LHCN-M2 (cell line): ENCODE measurements at places on chromosomes 13 and 19. TPM values are rescaled to one million over a fixed set of nuclear protein-coding genes. Genes with fewer than 3 reads are reported as not detected.

DNA sequence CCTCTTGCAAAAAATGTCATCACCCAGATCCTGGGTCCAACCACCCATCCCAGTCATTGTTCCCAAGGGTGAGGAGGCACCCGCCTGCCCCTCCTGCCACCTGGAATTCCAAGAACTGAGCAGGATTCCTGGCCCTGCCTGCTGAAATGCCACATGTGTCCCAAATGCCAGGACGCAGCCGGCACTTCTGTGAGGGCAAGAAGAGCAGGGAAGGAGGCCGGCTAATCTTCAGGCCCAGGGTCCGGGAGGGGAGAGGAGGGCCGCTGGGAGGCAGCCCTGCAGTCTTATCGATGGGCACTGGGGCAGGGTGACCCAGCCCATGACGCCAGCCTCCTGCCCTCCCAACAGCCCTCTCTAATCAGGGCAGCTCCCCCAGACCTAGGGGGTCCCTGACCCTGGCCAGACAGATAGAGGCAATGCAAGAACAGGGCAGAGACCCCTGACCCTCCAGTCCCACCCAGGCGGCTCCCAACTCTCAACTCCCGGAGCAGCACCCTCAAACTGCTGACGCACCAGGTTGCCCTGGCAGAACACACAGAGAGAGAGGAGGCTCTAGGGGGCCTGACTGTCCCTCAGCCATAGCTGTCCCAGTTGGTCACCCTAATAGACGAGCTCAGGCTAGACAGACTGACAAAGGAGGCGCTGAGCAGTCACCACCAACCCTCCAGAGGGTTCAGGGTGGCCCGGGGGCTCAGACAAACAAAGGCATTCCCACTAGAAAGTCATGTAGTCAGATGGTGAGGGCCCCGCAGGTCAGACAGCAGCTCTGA, 1.5 kb downstream of the MFSD12 start:
- no peak for DNase-seq

GRCh38 chr13:46868091-46868490, 28.8 kb downstream of the HTR2A start:
- DNase-seq = no peak

DNA sequence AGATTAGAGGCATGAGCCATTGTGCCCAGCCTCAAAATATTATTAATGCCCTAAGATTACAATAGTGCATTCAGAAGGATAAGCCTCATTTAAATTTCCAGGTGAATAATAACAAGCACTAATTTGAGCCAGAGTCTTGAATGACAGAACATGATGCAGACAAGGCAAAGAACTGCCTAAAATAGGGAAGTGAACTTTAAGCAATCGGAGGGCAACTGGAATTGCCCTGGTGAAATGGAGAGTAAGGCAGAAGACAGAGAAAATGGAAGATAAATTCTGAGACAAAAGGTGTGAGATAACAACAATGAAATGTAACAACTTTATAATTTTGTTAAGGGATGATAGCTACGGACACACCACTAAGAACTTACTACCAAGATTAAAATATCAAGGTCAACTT, 199.9 kb downstream of the DIAPH3 start:
- DNase-seq = no peak

DNA sequence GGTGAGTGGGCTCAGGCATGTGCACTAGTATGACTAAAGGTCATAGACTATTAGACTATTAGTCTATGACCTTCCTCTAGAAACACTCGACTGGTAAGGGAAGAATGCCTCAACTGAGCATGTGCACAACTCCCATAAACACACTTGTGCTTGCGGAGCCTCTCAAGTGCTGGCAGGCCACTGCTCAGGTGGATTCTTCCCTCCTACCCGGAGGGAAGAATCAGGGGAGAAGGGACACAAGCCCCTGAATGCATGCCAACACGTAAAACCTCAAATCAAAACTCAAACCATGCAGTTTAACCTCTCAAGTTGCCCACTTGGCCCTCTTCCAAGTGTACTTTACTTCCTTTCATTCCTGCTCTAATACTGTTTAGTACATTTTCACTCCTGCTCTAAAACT, 287.6 kb upstream of the SGCG start:
- no peak for DNase-seq

GRCh38 chr13:99484473-99484872, 16.8 kb upstream of the TM9SF2 start:
- DNase-seq = peak; percentile 69

DLL3 gene
- 2.4 and 2.6 TPM in 2 replicates for total RNA-seq

DACH1 gene
- total RNA-seq = not detected in 2 replicates

- DNase-seq = no peak
Observed at GRCh38 chr19:50803633-50804419, 13.6 kb downstream of the ACP4 start.

DNA sequence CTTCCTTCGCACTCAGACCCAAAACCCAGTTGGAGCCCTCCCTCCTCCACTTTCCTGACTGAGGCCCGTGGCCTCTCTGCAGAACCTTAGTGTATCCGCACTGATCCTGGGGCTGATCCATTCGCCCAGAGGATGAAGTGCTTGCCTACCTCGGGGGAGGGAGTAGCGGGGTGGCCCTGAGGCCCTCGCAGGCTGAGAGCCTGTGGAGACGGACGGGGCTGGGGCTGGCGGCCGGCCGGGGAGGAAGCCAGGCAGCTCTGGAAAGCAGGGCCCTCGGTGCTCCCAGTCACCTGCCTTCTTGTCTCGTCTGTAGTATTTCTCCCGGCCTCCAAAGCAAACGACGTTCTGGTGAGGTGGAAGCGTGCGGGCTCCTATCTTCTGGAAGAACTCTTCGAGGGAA, 1.3 kb downstream of the PROZ start:
- DNase-seq = no peak

- peak; percentile 14 for DNase-seq
Observed at GRCh38 chr19:29211562-29212355, 1.2 kb downstream of the UQCRFS1 start.

GRCh38 chr19:39544226-39544903, 4.4 kb upstream of the EID2 start:
- peak; percentile 28 for DNase-seq

C19orf12 gene
- total RNA-seq = 36.0 and 41.7 TPM in 2 replicates

- DNase-seq = no peak
Observed at GRCh38 chr19:810883-811489, 10.8 kb downstream of the PLPPR3 start.

DNA sequence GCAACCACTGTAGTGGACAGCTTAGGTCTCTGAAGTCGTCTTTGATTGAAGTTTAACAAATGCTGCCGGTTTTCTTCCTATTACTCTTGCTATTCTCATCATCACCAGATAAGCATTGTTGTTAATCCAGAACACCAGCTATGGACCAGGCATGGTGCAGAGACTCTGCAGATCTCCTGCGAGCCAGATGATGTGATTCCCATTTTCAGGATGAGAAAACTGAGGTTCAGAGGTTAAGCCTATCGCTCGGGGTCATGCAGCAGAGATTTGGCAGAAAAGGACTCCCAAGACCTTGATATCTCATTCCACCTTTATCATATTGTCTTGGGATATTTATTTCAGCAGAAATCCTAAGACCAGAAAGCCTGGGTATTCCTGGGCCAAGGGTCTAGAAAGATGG, 16.5 kb upstream of the CABP5 start:
- DNase-seq = no peak

DNA sequence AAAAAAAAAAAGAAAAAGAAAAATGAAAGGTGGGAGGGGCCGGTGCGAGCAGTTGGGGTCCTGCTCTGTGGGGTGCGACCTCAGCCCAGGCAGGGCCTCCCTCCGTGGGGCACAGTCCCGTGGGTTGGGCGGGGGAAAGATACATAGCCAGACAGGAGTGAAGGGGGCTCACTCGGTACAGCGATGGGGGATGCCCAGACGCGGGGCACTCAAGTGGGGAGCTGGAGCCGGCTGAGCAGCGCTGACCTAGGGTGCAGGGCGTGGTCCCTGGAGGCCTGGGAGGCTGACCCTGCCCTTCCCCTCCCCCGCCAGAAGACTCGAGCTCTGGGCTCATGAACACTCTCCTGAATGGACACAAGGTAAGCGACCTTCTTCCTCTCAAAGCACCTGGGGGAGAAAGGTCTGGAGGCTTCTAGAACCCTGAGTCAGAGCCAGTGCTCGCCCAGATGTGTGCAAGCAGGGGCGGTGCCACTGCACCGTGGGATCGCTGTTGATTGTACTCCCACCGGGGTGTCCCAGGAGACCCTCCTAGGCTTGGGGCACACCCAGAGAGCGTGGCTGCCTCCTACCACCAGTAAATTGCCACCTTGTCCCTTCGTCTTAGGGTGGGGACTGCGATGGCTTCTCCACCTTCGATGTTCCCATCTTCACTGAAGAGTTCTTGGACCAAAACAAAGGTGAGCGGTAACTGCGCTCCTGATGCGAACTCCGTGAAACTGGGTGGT, 3.4 kb downstream of the HMG20B start:
- DNase-seq = no peak

DNA sequence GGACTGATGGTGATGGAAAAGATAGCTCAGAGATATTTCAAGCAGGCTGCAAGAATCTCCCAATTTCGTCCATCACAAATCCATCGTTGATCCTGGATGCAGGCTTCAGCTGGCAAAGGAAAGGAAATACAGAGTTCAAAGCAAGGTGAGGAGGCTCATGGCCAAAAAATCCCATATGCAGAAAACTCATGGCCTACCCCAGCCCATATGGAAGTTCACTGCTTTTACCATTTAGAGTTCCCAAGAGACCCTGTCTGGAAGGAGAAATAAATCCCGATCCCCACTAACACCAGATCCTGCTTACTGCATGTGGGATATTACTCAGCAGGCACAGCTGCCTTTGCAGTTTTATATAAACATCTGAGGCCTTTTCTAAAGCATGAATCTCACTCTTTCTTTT, 412.9 kb upstream of the SPRY2 start:
- peak; percentile 65 for DNase-seq

GRCh38 chr13:27658546-27658945, 36.9 kb downstream of the POLR1D start:
- peak; percentile 49 for DNase-seq

DNA sequence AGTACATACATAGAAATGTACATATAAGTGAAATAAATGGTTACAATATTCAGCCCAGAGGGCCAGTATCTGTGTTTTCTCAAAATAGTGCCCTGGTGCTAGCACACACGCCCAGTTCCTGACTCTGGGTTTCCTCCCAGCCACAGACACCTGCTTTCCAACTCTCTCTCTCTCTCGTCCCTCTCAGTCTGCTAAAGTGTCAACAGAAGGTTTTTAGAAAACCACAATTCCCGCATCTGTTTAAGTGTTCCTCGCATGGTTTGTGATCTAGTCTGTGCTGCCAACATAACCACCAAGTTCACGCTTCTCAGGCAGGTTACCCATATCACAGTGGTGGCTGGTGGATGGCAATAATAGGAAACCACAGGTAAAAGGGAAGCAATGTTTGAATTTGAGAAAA, 17.8 kb upstream of the UPF3A start:
- peak; percentile 63 for DNase-seq

GRCh38 chr13:61148691-61149315, 266.8 kb downstream of the PCDH20 start:
- no peak for DNase-seq

ZNF699 gene
- 13.9 and 34.0 TPM in 2 replicates for total RNA-seq

DNA sequence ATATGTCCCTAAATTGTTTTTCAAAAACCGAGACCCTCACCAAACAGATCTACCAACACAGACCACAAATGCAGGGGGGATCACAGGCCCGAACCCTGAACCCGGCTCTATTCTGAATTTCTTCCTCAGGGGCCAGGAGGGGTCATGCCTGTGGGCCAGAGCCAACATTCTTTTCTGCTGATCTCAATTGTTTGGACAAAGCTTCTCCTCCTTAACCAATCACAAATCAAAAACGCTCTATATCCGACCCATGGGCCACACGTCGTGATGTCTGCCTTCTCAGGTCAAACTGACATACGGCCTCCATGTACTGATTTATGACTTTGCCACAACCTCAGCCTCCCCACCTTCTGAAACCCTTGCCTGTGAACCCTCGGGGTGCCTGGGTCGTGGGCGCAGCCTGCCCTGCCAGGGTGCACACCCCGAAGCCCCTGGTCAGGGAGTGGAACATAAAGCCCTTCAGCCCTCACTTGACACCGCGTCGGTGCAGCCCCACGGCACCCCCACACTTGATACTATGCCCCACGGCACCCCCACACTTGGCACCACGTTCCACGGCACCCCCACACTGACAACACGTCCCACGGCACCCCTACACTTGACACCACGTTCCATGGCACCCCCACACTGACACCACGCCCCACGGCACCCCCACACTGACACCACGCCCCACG, 58.4 kb upstream of the C13orf46 start:
- DNase-seq = peak; percentile 76

GRCh38 chr13:43072394-43072793, 49.0 kb downstream of the DNAJC15 start:
- no peak for DNase-seq

ZNF441 gene
- 5.4 and 7.1 TPM in 2 replicates for total RNA-seq

DNA sequence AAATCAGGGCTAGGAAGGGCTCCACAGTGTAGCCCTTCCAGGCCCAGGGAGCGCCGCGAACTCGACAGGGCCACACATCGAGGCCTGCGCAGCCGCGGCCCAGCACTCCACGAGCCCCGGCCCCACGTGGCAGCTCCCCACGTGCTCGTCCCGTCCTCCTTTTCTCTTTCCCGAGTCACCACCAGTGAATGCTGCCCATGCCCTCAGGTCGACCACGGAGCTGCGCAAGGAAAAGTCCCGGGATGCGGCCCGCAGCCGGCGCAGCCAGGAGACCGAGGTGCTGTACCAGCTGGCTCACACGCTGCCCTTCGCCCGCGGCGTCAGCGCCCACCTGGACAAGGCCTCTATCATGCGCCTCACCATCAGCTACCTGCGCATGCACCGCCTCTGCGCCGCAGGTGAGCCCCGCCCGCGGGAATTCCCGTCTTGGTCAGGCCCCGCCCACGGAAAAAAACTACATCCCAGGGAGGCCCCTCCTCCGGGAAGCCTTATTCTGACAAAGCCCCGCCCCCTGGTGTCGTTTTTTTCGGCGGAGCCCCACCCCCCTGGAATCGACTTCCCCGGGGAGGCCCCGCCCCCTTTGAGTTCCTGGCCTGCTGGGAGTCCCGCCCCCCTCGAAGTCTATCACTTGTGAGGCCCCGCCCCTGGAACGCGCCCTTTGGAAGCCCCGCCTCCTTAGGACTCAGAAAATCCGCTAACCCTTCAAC, 7.0 kb downstream of the HIF3A start:
- DNase-seq = peak; percentile 9

DNA sequence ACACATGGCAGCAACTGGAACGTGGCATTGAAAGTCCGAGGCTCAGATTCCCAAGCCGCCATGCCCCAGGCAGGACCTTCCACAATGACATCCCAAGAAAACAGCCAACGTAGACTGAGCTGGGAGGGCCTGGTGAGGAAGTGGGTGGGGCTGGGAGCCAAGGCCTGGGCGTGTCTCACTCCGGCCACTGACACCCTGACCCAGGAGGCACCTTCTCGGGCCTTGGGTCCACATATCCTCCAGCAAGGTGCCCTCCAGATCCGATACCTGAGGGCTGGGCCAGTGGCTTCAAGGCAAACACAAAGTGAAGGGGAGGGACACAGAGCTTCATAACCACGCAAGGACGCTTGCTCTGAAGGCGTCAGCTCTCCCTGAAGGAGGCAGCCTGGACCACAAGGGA, 43.0 kb downstream of the RAB20 start:
- no peak for DNase-seq

- DNase-seq = no peak
Observed at GRCh38 chr19:22814124-22814523, 18.0 kb upstream of the ZNF723 start.
